ENCODE measurements at places on chromosomes 1 and 21.

- DNase-seq = no peak
Observed at GRCh38 chr1:202286622-202287097, 55.1 kb downstream of the UBE2T start.

- no peak for DNase-seq
Observed at GRCh38 chr1:221874285-221875003, 132.6 kb upstream of the DUSP10 start.

GRCh38 chr1:177185209-177185608, 14.5 kb downstream of the BRINP2 start:
- DNase-seq = no peak

GRCh38 chr1:172179918-172180317, 240.6 kb upstream of the C1orf105 start:
- no peak for DNase-seq

DNA sequence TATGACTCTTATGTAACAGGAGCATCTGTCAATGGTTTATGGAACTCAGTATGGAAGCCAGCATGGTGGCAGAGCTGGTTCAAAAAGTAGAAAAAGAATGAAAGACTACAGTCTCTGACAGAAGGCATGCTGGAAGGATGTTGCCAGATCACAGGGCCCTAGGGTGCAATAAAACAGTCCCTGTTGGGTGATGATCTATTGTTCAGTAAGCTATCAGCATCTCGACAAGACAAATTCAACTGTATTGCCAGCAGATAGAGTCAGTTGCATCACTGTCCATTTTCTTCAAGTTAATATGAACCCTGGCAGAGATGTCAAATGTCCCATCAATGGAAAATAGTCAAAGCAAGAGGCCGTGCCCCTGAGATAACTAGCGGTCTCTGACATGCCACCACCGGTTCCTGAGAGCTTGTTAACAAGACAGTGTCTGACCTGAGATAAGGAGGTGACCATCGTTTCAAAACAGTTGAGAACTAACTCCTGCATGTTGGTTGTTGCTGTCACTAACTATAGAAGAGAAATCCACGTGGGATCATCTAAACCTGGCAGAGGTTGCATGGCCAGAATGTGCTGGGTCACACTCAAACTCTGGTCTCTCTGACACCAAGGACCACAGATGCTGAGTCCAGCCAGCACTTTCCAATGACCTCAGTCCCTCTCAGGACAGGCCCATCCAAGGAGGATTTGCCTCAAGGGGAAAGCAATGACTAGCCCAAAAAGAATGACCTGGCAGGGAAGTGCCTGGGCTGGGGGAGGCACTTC, 125.9 kb downstream of the RIPK4 start:
- no peak for DNase-seq

DNA sequence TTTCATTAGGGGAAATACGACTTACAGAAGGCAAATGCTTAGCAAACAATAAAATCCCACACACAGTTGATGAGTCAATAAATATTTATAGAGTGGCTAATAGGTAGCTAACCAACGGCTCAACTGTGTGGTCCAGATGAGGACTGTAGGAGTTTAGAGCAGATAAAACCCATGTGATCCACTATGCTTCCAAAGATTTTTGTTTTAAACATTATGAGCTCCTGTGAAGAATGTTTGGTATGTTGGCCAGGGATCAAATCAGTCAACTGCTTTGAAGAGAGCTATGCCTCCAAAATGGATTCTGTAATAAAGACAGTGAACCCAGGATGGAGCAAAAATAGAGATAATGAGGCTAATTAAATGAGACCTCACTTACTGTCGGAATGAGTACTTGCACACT, 72.3 kb upstream of the COL11A1 start:
- DNase-seq = no peak

GRCh38 chr1:7755448-7755847, 15.6 kb upstream of the VAMP3 start:
- DNase-seq = no peak

- no peak for DNase-seq
Observed at GRCh38 chr21:45623436-45623835, 20.1 kb upstream of the PCBP3 start.

GRCh38 chr1:201481761-201482493, 12.9 kb upstream of the PHLDA3 start:
- DNase-seq = peak; percentile 72

DNA sequence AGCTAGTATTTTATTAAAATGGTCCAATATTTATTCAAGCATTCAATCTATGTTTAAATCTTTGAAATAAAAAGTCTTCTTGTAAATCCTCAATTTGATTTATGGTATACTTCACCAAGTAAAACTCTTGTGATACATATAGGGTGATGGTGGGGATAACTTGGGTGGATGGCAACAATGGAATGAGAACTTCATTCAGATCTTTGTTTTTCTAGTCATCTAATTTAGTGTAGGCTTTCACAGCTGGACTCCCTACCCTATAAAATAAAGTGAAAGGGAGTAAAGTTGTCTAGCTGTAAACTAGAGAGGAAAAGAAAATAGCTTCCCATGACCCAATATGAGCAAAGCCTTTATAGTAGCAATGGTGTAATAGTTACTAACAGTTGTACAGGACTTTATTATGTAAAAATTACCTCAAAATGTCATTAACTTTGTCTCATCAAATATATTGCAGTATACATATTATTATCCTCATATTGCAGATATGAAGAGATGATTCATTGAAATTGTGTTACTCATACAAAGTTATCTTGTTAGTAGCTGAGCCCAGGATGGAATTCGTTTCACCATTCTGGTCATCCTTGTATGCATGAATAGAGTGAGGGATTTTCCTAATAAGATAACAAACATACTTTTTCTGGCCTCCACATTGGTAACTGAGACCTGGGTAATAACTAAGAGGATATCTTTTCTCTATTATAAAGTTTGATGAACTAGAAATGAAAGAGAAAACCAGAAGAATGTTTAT, 1377.7 kb upstream of the ADGRL4 start:
- no peak for DNase-seq

GRCh38 chr21:31872452-31873274, at the start of gene HUNK:
Gene HUNK (plus strand): TSS chr21:31873020. CDS start chr21:31873675, 655 bp downstream.
- no peak for DNase-seq

GRCh38 chr1:161119092-161119903, 1.4 kb downstream of the NIT1 start:
- peak; percentile 27 for DNase-seq

DNA sequence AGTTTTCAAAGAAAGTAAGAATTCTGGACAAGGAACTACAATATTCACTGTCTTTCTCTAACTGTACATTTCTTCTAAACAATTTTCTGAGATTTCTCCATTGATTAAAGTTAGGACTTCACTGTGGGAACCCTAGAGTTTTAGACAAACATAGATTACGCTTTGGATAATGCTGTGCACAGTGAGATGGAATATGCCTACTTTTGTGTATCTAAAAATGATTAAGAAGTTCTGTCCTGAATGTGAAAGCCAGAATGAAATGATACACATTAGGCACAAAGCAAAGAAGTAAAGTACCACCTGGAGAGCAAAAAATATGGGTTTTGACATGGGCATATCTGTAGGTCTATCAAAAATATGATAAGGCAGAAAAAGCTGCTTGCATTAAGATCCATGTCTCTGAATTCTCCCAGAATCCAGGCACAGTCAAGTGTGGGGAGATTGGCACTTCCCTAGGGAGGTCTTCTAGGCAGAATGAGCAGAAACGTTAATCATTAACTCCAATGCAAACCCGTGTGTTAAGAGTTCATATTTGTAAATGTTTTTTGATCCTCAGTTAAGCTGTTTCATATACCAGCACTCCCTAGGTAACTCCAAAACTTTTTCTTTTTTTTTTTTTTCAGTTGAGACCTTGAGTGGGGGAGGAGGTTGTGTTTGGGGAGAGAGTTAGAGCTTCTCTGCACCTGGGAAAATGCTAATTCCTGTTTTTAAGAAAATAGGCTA, 467.1 kb downstream of the LMO4 start:
- DNase-seq = no peak

DNA sequence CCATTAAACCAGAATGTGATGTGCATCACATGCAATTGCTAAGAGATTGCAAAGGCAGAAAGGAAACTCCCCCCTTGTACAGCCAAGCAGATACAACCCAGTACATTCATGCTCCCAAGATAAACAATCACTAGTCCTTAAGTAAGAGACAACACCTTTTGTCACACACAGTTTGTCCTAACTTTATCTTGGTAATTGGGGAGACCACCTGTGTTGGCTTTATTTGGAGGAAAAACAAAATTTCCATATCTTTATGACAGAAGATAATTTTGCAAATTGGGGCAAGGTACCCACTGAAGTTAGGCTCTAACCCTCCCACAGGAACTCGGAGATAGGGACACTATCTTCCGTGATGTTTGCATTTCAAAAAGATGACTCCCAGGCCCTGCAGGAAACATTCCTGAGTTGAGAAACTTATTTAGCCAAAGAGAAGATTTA, 175.0 kb upstream of the TNR start:
- no peak for DNase-seq

- DNase-seq = no peak
Observed at GRCh38 chr1:150409504-150410362, 45.8 kb downstream of the RPRD2 start.

GRCh38 chr1:206839857-206840256, 25.6 kb upstream of the IL20 start:
- DNase-seq = no peak

GRCh38 chr1:116847688-116848531, 61.8 kb upstream of the PTGFRN start:
- DNase-seq = no peak

- no peak for DNase-seq
Observed at GRCh38 chr1:30816211-30817076, 58.9 kb upstream of the LAPTM5 start.

DNA sequence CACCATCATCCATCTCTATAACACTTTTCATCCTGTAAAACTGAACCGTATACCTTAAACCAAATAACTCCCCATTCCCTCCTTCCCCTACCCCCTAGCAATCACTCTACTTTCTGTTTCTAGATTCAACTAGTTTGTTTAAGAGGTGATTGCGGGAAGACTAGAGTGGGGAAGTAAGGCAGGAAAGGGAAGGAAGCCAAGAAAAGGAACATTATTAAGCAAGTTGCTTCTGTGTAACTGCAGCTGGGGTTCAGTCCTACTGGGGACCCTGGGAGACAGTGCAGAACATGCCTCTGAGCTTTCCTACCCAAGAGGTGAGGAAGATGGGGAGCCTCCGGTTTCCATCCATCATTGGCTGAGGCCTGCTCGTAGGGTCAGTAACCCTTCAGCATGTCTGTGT, 28.9 kb upstream of the H3-3A start:
- no peak for DNase-seq

- no peak for DNase-seq
Observed at GRCh38 chr1:205066141-205066818, 18.0 kb downstream of the TMEM81 start.

- no peak for DNase-seq
Observed at GRCh38 chr21:28142697-28143096, 850.0 kb downstream of the LTN1 start.

DNA sequence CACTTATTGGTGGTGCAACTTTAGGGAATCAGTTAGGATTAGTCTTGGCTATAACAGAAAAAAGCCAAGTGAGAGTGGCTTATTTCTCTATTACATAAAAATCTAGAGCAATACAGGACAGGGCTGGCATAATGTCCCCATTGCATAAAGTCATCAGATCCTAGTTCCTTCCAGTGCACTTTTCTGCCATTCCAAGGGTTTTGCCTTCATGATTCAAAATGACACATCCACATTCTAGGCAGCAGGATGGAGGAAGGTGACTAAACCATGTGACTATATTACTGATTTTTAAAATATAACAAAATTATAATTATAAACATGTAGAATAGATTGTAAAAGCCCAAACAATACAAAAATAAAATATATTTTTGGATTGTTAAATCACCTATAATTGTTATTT, 18.8 kb downstream of the JUN start:
- no peak for DNase-seq

DNA sequence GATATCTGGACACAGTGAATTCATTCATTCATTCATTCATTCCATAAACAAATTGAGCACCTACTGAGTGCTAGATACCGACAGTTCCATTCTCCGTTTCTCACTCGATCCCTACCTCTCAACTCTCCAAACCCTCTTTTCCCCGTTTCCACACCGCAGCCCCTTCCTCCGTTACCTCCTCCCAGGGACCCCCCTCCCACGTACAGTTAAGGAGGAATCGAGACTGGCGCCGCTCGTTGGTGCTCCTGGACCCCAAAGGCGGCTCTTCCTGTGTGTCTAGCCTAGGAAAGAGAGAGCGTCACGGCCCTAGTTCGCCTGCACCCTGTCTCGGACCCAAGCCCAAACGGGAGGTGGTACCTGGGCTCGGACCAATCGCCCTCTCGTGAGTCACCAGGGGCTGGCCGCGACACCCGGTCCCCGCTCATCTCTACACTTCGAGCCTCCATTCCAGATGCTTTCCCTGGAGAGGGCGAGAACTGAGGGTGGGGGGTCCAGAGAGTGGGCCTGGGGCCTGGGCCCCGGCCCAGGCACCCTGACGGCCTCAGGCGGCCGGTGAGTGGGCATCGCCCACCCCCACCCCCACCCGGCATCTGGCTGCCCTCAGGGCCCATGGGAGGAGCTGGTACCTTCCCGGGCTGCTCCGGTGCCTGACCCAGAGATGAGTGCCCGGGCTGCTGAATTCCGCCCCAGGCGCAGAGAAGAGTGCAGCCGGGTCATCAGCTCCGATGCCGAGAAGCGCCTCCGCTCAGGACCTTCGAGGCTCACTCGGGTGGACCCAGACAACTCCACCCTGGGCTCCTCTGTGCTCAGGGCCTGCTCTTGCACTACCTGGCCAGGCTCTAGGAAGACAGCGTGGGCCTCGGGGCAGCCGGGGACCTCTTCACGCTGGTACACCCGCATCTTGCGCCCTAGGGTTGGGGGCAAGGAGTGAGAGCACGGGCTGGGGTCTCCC, 4.9 kb downstream of the ARHGEF19 start:
- no peak for DNase-seq

DNA sequence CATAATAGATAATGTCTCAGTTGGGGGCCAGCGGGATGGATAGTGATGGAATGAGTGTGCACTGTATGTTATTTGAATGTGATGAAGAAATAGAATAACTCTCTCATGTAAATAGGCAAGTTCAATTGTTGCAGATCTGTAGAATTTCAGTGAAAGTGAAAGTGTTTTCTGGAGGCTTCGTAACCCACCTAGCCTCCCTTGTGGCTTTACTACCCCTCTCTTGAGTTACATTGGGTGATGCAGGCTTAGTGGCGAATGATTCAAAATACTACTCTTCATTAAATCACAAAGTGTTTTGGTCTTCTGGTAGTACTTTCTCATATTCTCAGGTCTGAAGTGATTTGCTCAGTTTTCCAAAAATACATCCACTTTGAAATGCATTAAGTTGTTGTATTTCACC, 411.9 kb downstream of the ZP4 start:
- no peak for DNase-seq

Measured in stimulated activated CD8-positive, alpha-beta memory T cell treated with anti-CD3 and anti-CD28 coated beads, Interleukin-7, amount 100 ng/mL, for 1 hour (primary cell).